ENCODE measurements at places on chromosomes 12 and 14.

DNA sequence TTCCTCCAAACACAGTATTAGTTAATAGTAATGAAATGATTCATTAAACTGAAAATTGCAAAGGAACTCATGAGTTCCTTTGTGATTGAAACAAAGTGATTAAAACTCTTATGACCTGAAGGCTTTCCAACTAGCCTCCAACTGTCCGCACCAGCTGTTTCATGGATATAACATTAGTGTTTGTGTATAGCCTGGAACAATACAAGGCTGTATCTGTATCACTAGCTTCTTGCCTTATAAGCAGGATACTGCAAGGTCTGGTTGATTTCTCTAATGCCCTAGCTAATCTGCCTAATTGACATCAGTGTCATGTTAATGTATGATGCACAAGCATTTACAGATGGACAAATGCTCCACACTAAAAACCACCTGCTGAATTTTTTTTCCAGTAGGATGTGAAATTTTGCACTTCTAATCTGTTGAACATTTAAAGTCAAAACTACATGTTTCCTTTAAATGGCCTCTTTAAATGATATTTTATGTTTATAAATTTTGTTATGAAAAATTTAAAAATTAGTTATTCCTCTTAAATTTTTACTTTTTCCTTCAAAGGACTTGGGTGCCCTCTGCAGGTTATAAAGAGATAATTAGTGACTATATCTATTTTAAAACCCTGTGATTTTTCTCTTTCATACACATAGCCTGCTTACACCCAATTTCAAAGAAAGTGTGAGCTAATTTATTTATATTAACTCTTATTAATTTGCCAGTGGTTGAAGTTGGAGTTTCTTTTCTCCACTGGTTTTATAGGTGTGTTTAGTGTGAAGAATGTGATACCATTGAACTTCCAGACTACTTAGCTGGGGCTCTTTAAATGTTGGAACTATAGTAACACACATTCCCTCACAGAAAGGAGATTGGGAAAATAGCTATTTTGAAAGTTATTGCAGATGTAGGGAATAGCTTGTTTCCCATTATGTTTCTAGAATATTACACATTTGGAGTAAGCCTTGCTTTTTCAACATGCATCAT lies 25.4 kb downstream of the AP5M1 start:
- DNase-seq = no peak

DNA sequence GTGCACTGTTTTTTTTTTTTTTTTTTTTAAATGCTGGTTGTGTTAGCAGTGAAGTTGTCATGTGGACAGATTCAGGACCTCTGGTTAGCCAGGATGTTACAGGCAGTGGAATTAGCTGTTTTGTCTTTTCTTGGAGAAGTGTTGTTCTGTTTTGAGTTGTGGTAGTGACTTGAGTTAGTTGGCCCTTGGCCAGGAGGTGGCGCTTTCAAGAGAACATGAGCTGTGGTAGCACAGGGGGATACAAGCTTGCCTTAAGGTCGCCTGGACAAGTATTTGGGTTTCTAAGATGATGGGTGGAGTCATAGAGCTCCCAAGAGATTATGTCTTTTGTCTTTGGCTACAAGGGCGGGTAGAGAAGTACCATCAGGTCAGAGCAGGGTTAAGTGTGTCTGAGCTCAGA lies 33.3 kb upstream of the CCDC198 start:
- no peak for DNase-seq

DNA sequence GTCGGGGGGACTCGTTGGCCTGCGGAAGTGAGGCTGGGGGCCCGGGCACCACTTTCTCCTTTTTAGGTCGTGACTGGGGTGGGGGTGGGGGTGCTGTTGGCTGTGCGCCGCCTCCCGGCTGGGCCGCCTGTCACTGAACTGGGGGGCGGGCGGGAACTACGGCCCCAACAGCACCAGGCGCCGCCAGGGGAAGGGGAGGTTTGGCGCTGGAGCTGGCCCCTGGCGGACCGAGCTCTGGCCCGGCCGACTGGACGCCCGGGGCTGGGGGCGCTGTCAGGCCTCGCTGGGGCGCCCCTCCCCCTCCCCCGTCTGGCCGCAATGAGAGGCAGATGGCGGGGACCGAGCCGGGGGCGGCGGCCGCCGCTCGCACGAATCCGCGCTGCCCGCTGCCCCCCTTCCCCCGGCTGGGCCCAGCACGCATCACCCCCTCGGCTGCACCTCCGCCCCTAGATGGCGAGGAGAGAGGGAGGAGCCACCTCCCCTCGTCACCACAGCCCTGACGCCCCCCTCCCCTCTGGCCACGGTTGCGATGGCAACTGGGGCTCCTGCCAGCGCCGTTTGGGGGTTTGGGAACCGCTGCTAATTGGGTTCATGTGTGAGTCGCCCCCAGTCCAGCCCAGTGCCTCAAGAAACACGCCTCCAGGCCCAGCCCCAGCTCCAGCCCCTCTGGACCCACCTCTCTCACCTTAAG lies 723 bp downstream of the NFATC4 start:
- peak; percentile 25 for DNase-seq

GRCh38 chr14:54535646-54536045 lies 25.9 kb downstream of the CGRRF1 start:
- DNase-seq = no peak

All from NCI-H1436 treated with DMSO at 0.1 percent for 48 hours (cell line).